ENCODE measurements at places on chromosomes 7 and 10.

- no peak for DNase-seq
Observed at GRCh38 chr7:244974-245373, 45.0 kb upstream of the FOXL3 start.

DNA sequence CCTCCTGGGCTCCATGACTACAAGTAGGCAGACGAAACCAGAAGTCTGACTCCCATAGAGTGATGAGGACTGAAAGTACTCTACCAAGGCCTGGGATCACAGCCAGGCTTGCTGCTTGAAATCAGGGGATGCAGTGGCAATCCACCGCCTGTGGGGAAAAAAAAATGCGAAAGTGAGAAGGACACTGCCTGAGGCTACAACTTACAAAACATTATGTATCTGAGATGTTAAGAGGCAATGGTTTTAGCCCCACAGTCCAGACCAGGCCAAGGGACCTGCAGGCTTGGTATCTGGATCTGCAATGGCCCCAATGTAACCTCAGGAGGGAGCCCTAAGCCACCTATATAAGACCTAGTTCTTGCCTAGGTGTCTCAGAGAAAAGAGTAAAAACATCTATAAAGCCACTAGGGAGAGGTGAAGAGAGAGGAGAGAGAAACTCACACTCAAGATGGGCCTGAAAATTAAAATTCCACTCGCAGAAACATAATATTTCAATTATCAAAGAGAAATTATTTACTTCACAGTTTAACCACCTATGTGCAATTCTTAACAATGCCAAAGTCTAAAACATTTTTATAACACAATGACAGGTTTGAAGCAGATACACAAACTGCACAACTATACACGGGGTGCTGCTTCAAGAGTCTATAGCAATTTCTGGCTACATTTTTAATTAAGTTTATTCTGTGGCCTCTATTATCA lies 13.9 kb downstream of the DNAJC1 start:
- peak; percentile 74 for DNase-seq

GRCh38 chr7:145327646-145328045 lies 491.8 kb upstream of the TPK1 start:
- no peak for DNase-seq

- DNase-seq, result no peak
Observed at GRCh38 chr10:127117125-127117524, 79.3 kb downstream of the INSYN2A start.

- no peak for DNase-seq
Observed at GRCh38 chr7:150382844-150383225, 3.7 kb downstream of the ZNF775 start.

- DNase-seq, result no peak
Observed at GRCh38 chr7:88460650-88461049, 154.0 kb upstream of the STEAP4 start.

DNA sequence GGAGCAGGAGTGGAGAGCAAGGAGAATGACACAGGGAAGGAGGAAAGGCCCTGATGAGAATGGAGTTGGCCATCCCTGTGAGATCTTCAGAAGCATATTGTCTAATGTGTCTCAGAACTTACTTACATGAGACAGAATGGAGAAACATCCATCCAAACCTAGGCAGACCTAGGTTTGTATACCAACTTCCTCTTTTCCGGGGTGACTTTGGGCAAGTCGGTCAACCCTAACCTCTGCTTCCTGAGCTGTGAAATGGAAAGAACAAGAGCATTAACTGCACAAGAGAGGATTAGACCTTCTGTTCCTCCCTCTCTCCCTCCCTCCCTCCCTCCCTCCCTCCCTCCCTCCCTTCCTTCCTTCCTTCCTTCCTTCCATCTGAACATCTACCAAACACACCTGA lies 4.5 kb downstream of the GHRHR start:
- no peak for DNase-seq

GRCh38 chr10:112666094-112666493 lies 219.1 kb downstream of the VTI1A start:
- DNase-seq, result no peak

GRCh38 chr10:132117146-132117545 lies 51.4 kb downstream of the JAKMIP3 start:
- DNase-seq, result no peak

- peak; percentile 64 for DNase-seq
Observed at GRCh38 chr7:142885311-142886230, at the start of gene TRPV6. Gene TRPV6, minus strand, starts transcription at chr7:142885745.

DNA sequence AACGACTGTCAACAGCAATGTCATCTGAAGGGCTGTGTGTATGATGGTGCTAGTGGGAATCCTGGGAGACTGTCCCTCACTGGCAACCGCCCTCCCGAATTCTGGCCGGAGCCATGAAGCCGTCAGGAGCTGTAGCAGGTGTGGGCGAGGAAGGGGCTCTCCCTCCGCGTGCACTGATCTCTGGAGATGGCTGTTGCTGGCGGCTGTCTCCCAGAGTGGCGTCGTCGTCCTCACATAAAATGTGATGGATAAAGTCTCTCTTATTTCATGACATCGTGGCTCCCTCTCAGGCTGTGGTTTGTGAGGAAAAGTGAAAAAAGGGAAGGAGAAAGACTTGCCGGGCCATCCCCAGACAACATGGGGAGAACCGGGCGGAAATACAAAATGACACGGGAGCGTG lies 216.5 kb downstream of the DNAJB6 start:
- DNase-seq, result no peak

GRCh38 chr7:90552521-90552920 lies 43.6 kb upstream of the CDK14 start:
- DNase-seq, result no peak

DNA sequence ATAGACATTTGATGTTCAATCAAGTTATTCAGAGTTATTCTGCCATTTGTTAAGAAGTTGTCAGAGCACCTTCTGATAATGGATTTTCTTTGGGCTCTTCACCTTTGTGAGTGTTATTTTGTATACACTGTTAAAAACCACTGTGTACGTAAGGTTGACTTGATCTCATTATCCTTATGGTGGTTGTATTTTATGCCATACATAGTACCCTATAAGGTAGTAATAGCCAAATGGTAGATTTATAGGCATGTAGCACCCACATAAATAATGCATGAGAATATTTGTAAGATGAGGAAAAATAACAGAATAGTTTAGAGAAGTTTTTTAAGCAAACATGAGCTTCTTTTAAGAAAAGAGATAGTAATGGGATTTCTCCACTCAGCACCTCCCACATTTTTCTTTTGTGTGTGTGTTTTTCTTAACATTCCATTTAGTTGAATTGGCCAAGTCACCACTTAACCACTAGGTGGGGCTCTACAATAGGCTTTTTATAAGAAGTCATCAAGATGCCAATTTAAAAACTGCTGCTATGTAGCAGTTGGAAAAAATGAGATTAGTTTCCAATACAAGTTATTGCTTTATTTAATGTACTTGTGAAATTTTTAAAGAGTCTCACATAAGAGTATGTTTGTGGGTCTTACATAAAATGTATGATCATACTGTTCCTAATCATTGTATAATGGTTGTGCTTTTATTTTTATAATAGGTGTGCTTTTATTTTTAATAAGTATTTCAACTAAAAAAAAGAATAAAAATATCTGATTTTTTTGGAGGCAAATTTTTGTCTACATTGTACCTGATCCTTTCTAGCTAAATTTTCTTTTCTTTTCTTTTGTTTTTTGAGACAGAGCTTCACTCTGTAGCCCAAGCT lies 41.1 kb upstream of the STMP1 start:
- DNase-seq, result peak; percentile 48

DNA sequence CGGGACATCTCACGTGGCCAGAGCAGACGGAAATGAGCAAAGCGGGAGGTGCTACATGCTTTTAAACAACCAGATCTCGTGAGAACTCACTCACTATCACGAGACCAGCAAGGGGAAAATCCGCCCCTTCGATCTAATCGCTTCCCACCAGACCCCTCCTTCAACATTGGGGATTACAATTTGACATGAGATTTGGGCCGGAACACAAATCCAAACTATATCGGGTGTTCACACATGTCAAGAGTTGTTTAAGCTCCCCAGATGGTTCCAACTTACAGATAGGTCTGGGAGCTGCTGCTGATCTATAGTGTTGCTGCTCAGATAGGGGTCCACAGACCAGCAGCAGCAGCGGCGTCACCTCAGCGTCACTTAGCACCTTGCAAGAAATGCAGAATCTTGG lies 194.9 kb downstream of the GPAM start:
- no peak for DNase-seq

- no peak for DNase-seq
Observed at GRCh38 chr7:15620491-15621185, 58.8 kb upstream of the AGMO start.

DNA sequence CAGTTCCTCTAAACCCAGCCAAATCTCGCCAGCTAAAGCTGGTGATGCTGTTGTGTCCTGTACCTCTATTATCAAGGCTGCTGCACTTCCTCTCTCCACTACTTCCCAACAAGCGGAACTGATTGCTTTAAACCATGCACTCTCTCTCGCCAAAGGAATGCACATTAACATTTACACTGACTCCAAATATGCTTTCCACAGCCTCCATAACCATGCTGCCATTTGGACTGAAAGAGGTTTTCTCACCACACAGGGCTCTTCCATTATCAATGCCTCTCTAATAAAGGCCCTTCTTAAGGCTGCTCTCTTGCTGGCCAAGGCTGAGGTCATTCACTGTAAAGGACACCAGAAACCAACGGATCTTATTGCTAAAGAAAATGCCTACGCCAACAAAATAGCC lies 11.4 kb upstream of the LRRC61 start:
- no peak for DNase-seq

DNA sequence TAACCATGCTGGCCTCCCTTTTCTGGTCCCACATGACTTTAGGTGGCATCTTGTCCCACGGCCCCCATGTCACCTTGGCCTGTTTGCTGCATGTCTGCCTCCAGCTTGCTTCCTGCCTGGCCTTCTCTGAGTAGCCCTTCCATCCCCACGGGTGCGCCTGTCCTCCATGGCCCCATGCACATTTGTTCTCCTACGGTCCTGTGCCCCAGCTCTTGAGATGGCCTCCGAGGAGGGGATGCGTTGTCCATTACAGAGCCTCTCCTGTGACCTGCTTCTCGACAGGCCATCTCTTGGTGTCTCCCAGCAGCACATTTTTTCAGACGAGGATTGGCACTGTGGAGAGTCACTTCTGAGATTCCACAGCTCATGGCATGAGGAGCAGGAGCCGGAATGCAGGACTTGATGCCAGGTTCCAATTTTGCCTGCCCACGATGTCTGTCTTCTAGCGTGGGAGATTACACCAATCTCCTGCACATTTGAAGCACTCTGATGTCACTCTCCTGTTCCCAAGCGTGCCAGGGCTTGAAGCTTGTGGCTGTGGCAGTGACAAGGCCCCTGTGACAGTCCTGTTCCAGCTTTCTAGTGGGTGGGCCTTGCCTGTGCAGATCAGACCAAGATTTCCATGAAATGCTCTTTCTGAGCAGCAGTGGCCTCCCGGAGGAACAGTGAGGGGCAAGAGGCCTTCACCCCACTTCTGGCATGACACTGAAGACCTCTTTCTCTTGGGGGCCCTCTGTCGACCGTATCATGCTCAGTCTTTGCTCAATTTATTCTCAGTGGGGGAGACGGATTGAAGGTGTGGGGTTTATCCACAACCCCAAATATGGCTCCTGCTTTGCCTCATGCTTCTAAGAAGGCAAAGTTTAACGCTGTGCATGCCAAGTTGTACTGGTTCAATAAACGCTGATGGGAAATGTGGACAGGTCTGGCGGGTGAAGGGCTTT lies 13.4 kb downstream of the WDFY4 start:
- DNase-seq, result no peak

DNA sequence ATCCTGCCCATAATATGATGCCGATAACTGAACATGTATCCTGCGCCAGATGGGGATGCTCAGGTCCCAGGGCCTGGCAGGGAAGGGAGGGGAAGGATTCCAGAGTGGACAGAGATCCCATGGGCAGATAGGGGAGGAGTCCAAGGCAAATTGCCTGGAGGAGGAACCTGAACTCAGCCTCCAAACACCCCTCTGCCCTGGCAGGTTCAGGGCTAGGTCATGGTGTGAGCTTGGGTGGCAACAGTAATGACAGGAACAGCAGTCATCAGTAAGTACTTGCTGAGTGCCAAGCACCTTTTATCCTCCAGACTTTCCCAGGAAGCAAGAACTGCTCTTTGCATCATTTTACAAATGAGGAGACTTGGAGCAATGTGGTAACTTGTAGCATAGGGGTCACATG lies 3.8 kb upstream of the PALD1 start:
- no peak for DNase-seq

DNA sequence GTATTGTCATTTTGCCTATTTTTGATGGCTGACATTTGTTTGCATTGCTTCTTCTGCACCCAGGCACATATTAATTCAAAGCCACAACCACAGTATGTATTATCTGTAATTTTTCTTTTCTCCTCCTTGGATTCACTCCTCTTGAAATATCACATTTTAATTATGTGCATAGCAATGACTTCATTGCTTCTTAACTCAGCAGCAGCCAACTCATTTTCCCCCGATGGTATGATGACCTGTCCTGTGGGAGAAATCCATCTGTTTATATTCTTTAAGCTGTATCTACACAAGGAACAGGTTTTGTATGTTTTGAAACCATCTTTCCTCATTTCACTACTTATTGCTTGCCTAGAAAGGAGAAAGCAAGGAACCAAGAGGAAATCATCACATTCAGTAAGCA lies 588.8 kb downstream of the INHBA start:
- no peak for DNase-seq

GRCh38 chr7:28410628-28411531 lies 1.4 kb upstream of the CREB5 start:
- DNase-seq, result peak; percentile 48

DNA sequence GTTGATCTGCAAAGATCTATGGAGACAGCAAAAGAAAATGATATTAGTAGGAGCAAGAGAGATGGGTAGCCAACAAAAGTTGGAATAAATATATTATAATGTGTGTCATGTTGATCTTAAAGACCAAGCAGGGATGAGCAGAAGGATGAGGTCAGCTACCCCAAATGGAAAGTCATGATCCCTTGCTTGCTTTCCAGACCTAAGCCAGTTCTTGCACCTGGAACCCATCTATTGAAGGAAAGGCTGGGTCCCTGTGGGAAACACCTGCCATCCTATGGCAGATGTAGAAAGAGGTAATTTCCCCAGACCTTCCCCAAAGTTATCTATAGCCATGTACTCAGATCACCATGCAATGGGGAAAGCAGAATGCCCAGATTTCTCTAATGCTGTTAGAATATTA lies 52.5 kb downstream of the LYZL2 start:
- no peak for DNase-seq

DNA sequence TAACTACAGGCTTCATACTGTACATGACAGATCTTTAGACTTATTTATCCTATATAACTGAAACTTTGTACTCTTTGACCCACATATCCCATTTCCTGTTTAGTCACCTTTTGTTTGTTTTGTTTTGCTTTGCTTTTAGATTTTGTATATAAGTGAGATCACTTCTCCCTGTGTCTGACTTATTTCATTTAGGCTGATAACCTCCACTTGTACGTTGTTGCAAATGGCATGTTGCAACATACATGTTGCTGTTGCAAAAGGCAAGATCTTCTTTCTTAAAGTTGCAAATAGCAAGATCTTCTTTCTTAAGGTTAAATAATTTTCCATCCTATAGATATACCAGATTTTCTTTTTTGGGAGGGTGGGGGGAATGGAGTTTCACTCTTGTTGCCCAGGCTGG lies 341.5 kb downstream of the OTUD1 start:
- no peak for DNase-seq

GRCh38 chr10:113716109-113716910 lies 35.2 kb upstream of the PLEKHS1 start:
- no peak for DNase-seq
